Glutamatergic neuron (in vitro differentiated cells): ENCODE measurements at places on chromosomes 7 and 10. TPM values are rescaled to one million over a fixed set of nuclear protein-coding genes. Genes with fewer than 3 reads are reported as not detected.

Gene RSPH10B
- not detected for total RNA-seq

Gene ZNF789
- total RNA-seq, result 19.5 TPM

Gene THSD7A
- 211 TPM for total RNA-seq

Gene GNAT3
- total RNA-seq, result 2.0 TPM

Gene PON1
- 1.1 TPM for total RNA-seq

Gene FAM25C
- total RNA-seq, result not detected

Gene CPEB3
- total RNA-seq, result 8.0 TPM

Gene NAT16
- total RNA-seq, result 2.4 TPM

Gene DGKB
- total RNA-seq, result 57.8 TPM

Gene ZCCHC24
- total RNA-seq, result 3.0 TPM

Gene C10orf67
- not detected for total RNA-seq

Gene ASZ1
- total RNA-seq, result not detected

Gene PILRA
- total RNA-seq, result 12.5 TPM

Gene RHOBTB1
- 14.4 TPM for total RNA-seq

Gene CFAP58
- 2.2 TPM for total RNA-seq

Gene PTF1A
- total RNA-seq, result not detected

Gene ITPRID1
- total RNA-seq, result not detected

Gene STOX1
- total RNA-seq, result 0.47 TPM

Gene FAM171A1
- total RNA-seq, result 186 TPM

Gene IKZF1
- total RNA-seq, result 1.1 TPM

Gene HOGA1
- total RNA-seq, result not detected

Gene LBX1
- not detected for total RNA-seq

Gene LRRTM3
- not detected for total RNA-seq

Gene RNF133
- total RNA-seq, result not detected

Gene FAM24B
- total RNA-seq, result 15.9 TPM

Gene ACTA2
- total RNA-seq, result 4.3 TPM

Gene FGFBP3
- 7.5 TPM for total RNA-seq

Gene PLEKHS1
- total RNA-seq, result not detected
